Breast epithelium (tissue), 4 donors: ENCODE measurements at places on chromosomes 7 and 10. TPM values are rescaled to one million over a fixed set of nuclear protein-coding genes. Genes with fewer than 3 reads are reported as not detected.

The AKR1D1 gene
- not detected for total RNA-seq

- no peaks in the 10 kb centered on the region for H3K27me3 ChIP-seq
- no peaks in the 10 kb centered on the region for H3K4me1 ChIP-seq
These were observed 199.1 kb downstream of the MAD1L1 start for GRCh38 chr7:2033586-2034135.

The POU6F2 gene
- not detected for total RNA-seq

GRCh38 chr10:6841761-6842160 is 261.7 kb upstream of the PRKCQ start:
- H3K36me3 ChIP-seq: no peaks in the 10 kb centered on the region
- no peak overlapping the region for H3K27ac ChIP-seq
- H3K4me1 ChIP-seq: no peaks in the 10 kb centered on the region

GRCh38 chr10:70562036-70562755 is 40.3 kb downstream of the PRF1 start:
- no peak for DNase-seq
- no peaks in the 10 kb centered on the region for H3K27me3 ChIP-seq
- no peak overlapping the region for H3K4me3 ChIP-seq
- no peak overlapping the region for H3K27ac ChIP-seq
- H3K4me1 ChIP-seq: no peaks in the 10 kb centered on the region
- H3K36me3 ChIP-seq: no peaks in the 10 kb centered on the region

The TUBAL3 gene
- not detected for total RNA-seq

The ITPRIP gene
- total RNA-seq: 35.4 TPM

DNA sequence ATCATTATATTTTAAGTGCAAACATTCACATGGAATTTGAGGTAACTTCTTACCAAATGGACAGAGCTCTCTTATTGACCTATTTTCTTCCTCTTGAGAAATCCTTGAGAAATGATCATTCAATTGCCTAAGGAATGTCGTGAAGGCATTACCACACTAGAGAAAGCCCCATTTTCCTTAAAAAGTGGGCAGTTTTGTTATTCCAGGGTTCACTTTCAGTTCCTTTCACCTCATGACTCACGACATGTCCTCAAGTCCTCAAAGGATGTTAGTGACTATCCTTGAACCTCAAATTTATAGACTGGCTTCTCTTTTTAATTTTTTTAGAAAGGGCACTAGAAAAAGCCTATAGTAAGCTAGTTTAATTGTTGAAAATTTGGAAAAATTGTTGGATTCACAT is 40.4 kb upstream of the SMIM30 start:
- no peaks in the 10 kb centered on the region for H3K4me1 ChIP-seq
- H3K4me3 ChIP-seq: no peak overlapping the region
- H3K36me3 ChIP-seq: no peaks in the 10 kb centered on the region
- H3K27ac ChIP-seq: no peak overlapping the region

The CAMK2G gene
- 22.6 TPM for total RNA-seq

DNA sequence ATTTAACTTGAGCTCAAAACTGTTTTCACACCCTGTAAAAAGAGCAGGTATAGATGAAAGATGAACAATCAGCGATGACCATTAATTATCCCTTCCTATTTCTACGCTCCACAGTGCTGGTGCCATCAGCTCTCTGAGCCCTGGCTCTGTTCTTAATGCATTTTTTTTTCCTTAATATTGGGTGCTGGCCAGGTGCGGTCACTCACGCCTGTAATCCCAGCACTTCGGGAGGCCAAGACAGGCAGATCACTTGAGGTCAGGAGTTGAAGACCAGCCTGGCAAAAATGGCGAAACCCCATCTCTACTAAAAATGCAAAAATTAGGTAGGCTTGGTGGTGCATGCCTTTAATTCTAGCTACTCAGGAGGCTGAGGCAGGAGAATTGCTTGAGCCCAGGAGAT is 4.2 kb downstream of the STEAP4 start:
- no peak overlapping the region for H3K4me3 ChIP-seq
- H3K27me3 ChIP-seq: no peaks in the 10 kb centered on the region

The FXYD4 gene
- not detected for total RNA-seq

DNA sequence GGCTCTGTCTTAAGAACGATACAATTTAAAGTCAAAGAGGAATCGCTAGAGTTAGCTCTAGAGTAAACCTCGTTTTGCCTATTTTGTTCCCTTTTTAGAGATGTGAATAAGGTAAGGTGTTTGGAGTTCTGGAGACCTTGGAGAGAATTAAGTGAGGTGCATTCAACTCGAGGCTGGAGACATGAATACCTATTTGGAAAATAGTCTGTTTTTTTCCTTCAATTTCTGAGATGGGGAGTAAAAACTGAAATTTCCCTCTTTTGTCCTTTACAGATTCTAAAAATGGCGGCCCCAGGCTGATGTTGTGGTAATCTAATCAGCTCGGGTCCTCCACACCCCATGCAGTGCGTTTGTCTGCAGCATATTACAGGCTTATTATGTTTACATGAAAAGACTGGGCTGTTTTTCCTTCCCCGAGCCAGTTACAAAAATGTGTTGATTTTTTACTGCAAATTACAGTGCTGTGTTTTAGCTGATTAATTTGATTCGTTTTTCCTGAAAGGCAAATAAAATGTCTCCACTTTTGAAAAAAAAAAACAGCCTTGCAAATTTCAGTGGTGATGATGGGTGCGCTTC is 1.5 kb downstream of the KMT2E start:
- peak overlapping the region; percentile 100 for H3K27ac ChIP-seq
- H3K27me3 ChIP-seq: no peaks in the 10 kb centered on the region
- no peak for DNase-seq
- no peaks in the 10 kb centered on the region for H3K4me1 ChIP-seq
- H3K36me3 ChIP-seq: no peaks in the 10 kb centered on the region

The KNDC1 gene
- 2.3 TPM for total RNA-seq

DNA sequence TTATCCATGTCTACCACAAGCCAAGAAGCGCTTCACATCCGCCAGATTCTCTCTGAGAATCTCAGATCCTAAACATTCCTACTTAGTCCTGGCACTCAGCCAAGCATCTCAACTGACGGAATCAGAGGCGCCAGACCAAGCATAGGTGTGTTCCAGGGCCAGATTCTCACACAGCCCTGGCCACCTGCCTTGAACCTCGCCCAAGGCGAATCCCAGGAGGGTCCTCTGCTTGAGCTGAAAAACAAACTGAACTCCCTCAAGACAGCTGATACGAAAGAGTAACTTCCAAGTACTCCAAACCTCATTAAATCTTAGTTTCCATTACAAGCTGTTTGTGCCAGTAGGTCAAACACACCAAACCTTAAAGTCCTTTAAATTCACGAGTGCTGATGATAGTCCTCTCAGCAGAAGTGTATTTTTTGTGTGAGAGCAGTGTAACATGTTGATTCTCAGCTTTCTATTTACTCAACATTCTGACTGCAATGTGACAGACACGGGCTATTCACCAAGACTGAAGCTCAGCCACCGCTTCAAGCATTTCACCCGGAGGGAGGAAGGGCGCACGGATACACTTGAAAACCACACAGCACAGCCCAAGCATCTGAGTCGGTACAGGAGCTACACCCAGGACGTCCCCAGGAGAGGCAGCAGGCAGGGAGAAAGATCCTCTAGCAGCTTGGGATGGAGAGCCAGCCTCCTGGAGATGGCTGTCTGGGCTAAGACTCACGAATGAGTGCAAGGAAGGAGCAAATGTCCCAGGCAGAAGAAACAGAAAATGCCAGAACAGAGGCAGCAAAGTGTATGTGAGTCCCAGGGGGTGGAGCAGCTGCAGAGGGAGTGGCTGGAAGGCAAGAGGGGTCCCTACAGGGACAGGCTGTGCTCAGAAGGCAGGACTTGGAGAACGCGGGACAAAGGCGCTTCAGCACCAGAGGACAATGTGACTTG is 6.0 kb downstream of the PARD3 start:
- H3K4me1 ChIP-seq: peaks cover 9% of the 10 kb centered on the region
- no peak for DNase-seq
- H3K36me3 ChIP-seq: no peaks in the 10 kb centered on the region

DNA sequence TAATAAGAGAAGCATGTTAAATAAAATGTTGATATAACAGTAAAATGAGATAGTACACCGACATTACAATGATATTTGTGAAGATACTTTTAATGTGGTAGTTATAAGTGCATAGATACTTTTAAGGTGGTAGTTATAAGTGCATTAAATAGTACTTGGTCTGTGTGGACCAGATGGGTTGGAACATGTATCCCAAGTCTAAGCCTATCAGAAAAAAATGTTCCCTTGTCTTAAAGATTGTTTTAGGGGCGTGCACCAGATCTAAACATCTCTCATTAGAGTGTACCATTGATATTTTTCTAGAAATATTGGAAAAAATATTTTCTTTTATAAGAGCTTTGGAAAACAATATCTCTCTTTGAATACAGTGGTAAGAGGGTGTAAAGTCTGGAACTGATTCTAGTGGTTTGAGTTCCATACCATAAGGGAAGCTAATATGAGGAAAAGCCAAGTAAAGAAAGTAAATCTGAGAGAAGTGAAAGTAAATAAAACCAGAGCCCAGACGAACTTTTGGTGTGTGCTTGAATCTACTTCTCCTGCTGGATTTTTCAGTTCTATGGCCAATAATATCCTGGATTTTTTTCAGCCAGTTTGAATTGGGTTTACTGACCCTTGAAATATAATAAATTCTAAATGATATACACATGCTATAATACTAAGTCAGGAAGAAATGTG is 175.3 kb downstream of the MBL2 start:
- H3K27ac ChIP-seq: no peak overlapping the region
- no peaks in the 10 kb centered on the region for H3K4me1 ChIP-seq
- no peak for DNase-seq
- no peaks in the 10 kb centered on the region for H3K27me3 ChIP-seq

DNA sequence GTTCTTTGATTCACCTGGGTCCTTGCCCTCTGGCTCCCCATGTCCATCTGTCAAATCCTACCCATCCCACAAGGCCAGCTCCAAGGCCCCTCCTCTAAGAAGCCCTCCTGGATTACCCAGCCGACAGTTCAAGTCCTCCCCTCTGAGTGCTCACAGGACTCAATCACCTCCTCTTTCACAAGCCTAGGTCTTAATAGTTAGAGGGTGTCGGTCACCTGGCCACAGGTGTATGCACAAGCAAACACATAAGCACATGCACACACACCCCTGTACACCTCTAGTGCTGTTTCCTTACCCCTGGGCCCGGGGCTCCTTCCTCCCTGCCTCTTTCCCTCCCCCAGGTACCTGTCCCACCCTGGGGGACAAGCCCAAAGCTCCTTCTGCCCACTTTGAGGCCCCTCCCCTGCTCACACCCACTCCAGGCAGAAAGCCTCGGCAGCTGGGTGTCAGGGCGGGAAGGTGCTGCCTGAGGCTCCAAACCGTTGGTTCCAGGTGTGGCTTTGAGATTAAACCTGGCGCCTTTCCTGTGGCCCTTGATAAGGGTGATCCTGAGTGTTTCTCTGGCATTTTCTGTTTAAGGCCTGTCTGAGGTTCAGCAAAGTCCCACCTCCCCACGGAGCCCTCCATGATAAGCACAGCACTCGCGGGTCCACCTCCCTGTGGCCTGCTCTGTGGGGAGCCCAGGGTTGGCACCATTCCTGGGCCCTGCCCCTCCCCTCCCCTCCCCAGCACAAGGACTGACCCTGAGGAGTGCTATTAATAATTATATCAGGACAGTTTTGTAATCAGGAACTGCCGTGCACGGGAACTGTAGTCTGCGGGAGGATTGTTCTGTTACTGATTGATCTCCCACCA is 14.6 kb upstream of the AQP1 start:
- no peak overlapping the region for H3K27ac ChIP-seq
- no peaks in the 10 kb centered on the region for H3K4me1 ChIP-seq
- no peak overlapping the region for H3K4me3 ChIP-seq
- no peaks in the 10 kb centered on the region for H3K36me3 ChIP-seq
- no peak for DNase-seq

DNA sequence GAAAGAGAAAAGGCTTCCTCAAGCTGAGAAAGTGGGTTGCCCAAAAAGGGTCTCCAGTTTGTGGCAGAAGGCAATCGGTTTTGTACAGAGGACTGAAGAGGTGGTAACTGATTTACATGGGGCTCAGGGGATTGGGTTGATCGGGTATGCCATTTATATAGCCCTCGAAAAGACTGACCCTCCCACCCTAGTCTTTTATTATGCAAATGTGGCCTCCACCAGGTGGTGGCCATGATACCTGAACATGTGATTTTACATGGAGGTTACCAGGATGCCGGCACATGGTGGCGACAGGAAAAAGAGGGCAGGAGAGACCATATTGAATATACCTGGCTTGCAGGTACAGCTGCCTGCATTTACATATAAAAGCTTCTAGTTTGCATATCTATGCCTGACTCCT is 36.7 kb downstream of the ATE1 start:
- no peaks in the 10 kb centered on the region for H3K4me1 ChIP-seq
- no peak for DNase-seq
- no peaks in the 10 kb centered on the region for H3K27me3 ChIP-seq
- no peak overlapping the region for H3K27ac ChIP-seq
- no peak overlapping the region for H3K4me3 ChIP-seq
- no peaks in the 10 kb centered on the region for H3K36me3 ChIP-seq

GRCh38 chr10:89295597-89295996 is 6.2 kb upstream of the IFIT2 start:
- H3K27ac ChIP-seq: peak overlapping the region; percentile 81
- no peak overlapping the region for H3K4me3 ChIP-seq
- DNase-seq: no peak
- no peaks in the 10 kb centered on the region for H3K36me3 ChIP-seq

DNA sequence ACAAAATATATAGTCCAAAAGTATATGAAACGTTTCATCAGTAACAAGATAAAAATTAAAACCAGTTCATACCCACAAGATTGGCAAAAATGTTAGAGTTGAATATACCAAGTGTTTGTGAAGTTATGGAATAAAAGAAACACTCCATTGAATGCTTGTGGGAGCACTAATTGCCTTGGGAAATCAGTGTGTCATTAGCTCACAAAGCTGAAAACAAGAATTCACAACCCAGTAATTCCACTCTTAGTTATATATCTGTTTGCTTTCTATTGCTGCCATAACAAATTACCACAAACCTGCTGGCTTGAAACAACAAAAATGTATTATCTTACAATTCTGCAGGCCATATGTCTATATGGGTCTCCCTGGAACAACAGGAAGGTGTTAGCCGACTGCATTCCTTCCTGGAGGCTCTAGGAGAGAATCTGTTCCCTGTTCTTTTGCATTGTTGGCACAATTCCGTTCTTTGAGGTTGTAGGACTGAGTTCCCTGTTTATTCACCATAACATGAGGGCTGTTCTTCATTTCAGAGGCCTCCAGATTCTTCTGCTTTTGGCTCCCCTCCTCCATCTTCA is 45.7 kb downstream of the SEM1 start:
- no peak for DNase-seq
- no peak overlapping the region for H3K4me3 ChIP-seq
- H3K27me3 ChIP-seq: no peaks in the 10 kb centered on the region

DNA sequence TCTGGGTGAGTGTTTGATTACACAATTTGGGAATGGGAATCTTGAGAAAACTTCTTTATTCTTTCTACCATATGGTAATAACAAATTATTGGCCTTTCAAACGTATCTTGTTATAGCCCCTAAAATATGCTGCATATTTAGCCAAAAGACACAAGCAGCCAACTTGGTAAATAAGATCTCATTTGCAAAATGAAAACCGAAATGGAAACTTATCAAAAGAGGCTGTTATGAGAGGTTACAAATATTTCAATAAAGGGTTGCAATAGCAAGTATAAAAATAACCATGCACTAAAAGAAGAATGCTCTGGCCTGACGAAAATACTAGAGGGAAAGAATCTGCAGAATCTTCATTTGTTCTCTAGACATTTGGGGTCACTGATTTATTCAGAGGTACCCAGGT is 259.5 kb upstream of the LRRN3 start:
- no peak overlapping the region for H3K4me3 ChIP-seq
- no peaks in the 10 kb centered on the region for H3K4me1 ChIP-seq
- no peak for DNase-seq

- no peak for DNase-seq
- H3K27me3 ChIP-seq: no peaks in the 10 kb centered on the region
- H3K27ac ChIP-seq: peak overlapping the region; percentile 1
- H3K4me3 ChIP-seq: no peak overlapping the region
- H3K36me3 ChIP-seq: no peaks in the 10 kb centered on the region
These were observed 248.0 kb downstream of the PRPF18 start for GRCh38 chr10:13834581-13835286.

The PDE6C gene
- not detected for total RNA-seq
